Immature natural killer cell (primary cell): ENCODE measurements at places on chromosomes 2 and 18. TPM values are rescaled to one million over a fixed set of nuclear protein-coding genes. Genes with fewer than 3 reads are reported as not detected.

The KLHL30 gene
- not detected for polyA plus RNA-seq

The MAP3K19 gene
- polyA plus RNA-seq = not detected

The DOK6 gene
- 0.30 TPM for polyA plus RNA-seq

The IMPACT gene
- 9.3 TPM for polyA plus RNA-seq

The LCT gene
- not detected for polyA plus RNA-seq

The SLC4A5 gene
- not detected for polyA plus RNA-seq

The SIX3 gene
- not detected for polyA plus RNA-seq

The ACAA2 gene
- 181 TPM for polyA plus RNA-seq

The MAL gene
- 1.6 TPM for polyA plus RNA-seq

GRCh38 chr2:237097326-237097910 lies 11.7 kb downstream of the COPS8 start:
- H3K27ac ChIP-seq = no peak overlapping the region
- H3K4me3 ChIP-seq = no peak overlapping the region
- peaks cover 3% of the 10 kb centered on the region for H3K27me3 ChIP-seq
- DNase-seq = no peak
- peaks cover 67% of the 10 kb centered on the region for H3K36me3 ChIP-seq

DNA sequence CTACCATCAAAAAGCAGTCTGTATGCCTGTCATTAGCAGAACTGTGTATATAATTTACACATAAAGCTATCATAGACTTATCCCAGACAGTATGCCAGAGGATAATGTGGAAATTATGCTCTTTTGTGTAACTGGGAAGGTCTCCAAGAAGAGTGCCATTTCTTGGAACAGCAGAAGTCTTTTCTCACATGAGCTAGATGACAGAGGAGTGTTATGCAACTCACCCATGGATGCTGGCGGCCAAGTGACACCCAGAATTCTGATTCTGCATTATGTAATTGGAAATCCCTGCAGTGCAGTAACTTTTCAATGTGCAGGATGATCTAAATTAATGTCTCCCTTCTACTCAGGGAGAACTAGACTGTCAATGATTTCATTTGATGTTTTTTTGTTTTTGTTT lies 160.0 kb downstream of the UBE2E3 start:
- H3K36me3 ChIP-seq = peaks cover 13% of the 10 kb centered on the region
- peaks cover 3% of the 10 kb centered on the region for H3K27me3 ChIP-seq
- no peak for DNase-seq
- peaks cover 65% of the 10 kb centered on the region for H3K4me1 ChIP-seq
- peak overlapping the region; percentile 90 for H3K27ac ChIP-seq

DNA sequence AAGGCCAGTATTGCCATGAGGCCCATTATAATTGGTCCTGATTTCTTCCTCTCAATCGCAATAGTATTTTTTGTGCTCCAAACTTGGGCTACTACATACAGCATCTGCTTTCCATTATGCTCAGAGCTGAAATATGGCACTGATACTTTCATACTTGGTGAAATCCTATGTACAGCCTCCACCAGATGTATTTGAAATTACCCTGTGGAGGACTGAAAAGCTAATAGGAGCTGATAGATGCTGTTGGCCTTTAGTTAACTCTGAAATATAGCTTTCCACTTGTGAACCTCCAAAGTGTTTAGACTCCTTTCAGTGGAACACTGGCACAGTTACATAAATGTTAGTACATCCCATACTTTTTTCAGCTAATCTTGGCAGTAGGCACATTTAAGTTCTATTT lies 205.7 kb downstream of the NEDD4L start:
- H3K36me3 ChIP-seq = no peaks in the 10 kb centered on the region
- DNase-seq = no peak
- no peak overlapping the region for H3K4me3 ChIP-seq
- no peak overlapping the region for H3K27ac ChIP-seq

GRCh38 chr2:18625563-18625962 lies 36.2 kb upstream of the NT5C1B start:
- peaks cover 2% of the 10 kb centered on the region for H3K36me3 ChIP-seq
- no peak overlapping the region for H3K27ac ChIP-seq
- H3K27me3 ChIP-seq = no peaks in the 10 kb centered on the region
- DNase-seq = no peak
- H3K4me1 ChIP-seq = no peaks in the 10 kb centered on the region

DNA sequence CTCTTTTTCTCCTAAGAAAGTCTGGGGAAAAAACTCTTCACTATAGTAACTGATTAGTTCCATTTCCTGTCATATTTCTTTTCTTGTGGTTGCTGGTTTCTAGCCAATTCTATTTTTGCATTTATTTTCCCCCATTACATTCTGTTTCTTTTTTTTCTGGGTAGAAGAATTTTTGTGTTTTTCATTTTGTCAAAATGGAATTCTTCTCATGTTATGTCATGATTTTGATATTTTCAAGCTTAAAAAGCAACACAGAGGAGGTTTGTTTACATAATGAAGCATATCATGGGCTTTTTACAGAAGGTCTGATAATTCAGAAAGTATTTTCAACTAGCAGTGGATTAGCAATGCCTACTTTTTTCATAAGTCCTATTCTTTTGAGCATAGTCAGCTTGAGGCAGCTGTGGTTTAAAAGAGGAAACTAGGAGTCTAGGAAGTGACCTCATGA lies 102.0 kb downstream of the MAP2 start:
- no peak overlapping the region for H3K4me3 ChIP-seq
- H3K4me1 ChIP-seq = peaks cover 20% of the 10 kb centered on the region
- no peak for DNase-seq
- H3K27ac ChIP-seq = no peak overlapping the region
- H3K27me3 ChIP-seq = no peaks in the 10 kb centered on the region

GRCh38 chr2:160471950-160472349 lies 21.7 kb downstream of the RBMS1 start:
- no peaks in the 10 kb centered on the region for H3K4me1 ChIP-seq
- DNase-seq = no peak
- H3K27me3 ChIP-seq = peaks cover 5% of the 10 kb centered on the region
- H3K36me3 ChIP-seq = no peaks in the 10 kb centered on the region
- no peak overlapping the region for H3K4me3 ChIP-seq

DNA sequence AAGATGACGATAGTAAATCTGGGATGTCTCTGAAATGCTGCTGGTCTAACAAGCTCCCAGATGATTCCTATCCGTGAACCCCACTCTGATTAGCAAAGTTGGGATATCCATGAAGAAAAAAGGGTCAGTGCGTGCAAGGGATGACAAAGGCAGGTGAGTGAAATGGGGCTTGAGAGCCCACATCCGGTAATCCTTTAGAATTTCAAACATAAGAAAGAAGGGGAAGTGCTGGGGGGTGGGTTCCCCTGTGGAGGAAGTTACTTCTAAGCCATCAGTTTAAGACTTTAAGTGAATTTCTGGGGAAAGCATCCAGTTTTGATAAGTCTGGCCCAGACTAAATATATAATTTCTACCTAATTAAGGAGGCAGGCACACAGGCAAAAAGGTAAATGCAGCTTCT lies 209.5 kb downstream of the DPP10 start:
- H3K27ac ChIP-seq = no peak overlapping the region
- no peaks in the 10 kb centered on the region for H3K36me3 ChIP-seq
- DNase-seq = no peak
- no peaks in the 10 kb centered on the region for H3K4me1 ChIP-seq
- H3K4me3 ChIP-seq = no peak overlapping the region

GRCh38 chr2:108921096-108922030 lies 67.7 kb downstream of the EDAR start:
- no peaks in the 10 kb centered on the region for H3K4me1 ChIP-seq
- H3K27ac ChIP-seq = no peak overlapping the region
- no peak for DNase-seq
- no peak overlapping the region for H3K4me3 ChIP-seq

DNA sequence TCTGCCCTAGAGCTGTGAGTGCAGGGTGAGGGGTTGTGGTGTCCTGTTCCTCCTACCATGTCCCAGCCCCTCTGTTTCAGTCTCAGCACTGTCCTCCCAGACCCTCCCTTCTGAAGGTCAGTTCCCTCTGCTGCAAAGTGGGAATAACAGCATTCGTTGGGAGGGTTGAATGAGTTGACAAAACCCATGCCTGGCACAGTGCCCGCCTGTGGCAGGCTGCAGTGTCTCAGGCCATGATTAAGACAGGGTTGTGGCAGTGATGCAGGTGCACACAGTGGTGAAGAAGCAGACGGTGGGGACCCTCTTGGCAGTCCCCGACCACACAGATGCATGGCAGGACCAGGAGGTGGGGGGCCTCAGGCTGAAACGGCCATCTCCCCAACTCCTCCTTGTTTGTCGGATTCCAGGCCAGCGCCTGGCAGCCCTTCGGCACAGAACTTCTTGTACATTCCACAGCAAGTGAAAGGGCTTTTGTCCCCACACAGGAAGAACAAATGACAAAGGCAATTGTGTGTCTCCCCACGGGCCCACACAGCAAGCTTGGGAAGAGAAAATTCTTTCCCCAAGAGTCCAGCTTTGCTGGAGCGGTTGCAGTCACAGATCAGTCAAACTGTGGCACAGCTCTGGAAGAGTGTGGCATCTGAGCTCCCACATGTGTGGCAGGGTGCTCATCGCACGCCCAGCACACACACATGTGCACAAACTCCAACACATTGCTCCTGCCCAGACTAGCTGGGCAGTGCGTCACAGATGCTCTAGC lies 92.0 kb upstream of the MSH2 start:
- H3K4me1 ChIP-seq = peaks cover 6% of the 10 kb centered on the region
- no peaks in the 10 kb centered on the region for H3K36me3 ChIP-seq
- H3K27me3 ChIP-seq = peaks cover 1% of the 10 kb centered on the region
- H3K27ac ChIP-seq = peak overlapping the region; percentile 67
- H3K4me3 ChIP-seq = no peak overlapping the region
- no peak for DNase-seq

DNA sequence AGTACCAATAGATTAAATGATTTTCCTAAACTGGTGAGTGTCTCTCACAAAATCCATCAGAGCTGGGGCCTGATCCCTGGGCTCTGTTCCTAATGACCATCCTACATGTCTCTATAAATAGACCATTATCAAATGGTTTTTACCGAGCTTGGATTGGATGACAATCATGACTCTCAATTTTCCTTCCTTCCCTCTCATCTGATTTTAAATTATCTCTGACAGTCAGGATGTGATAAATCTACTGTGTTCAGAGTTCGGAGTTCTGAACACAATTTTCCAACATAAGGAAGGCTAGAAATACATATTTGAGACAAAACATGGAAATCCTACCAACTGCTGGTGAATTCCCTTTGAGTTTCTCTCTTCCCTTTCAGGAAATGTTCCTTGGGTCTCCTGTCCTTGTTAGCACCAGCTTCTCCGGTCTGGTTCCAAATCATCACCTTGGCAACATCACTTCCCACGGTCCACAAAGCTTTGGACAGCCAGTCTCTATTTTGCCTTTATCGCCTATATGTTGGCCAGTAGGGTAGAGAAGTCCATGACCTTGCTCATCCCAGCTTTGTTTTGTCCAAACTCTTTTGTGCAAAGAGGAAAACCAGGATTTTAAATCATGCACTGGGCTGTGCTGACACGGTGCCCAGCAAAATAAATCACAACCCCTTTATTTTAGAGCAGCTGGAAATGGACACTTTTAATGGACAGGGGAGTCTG lies 139.6 kb upstream of the ITGA6 start:
- H3K4me1 ChIP-seq = no peaks in the 10 kb centered on the region
- no peaks in the 10 kb centered on the region for H3K36me3 ChIP-seq
- H3K27ac ChIP-seq = no peak overlapping the region

GRCh38 chr2:181573140-181573736 lies 83.7 kb downstream of the CERKL start:
- DNase-seq = no peak
- H3K27ac ChIP-seq = no peak overlapping the region

DNA sequence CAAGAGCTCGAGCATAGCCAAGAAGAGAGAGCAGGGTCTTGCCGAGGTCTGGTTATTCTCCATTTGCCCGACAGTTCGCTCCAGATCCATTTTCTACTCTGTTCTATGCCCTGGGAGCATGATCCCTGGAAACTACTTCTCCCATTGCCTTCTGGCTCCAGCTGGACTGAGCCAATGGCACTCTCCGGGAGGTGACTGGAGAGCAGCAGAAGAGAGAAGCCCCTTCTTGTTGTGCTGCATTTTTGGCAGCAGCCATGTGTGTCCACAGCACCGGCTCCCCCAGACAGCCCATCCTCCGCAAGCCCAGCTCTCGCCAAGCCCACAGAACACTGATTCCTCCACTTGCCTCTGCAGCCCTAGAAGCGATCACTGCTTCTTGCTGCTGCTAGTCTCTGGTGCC lies 345.5 kb downstream of the TNS1 start:
- H3K4me3 ChIP-seq = no peak overlapping the region
- peaks cover 9% of the 10 kb centered on the region for H3K4me1 ChIP-seq
- H3K36me3 ChIP-seq = no peaks in the 10 kb centered on the region
- H3K27ac ChIP-seq = no peak overlapping the region
- DNase-seq = no peak

DNA sequence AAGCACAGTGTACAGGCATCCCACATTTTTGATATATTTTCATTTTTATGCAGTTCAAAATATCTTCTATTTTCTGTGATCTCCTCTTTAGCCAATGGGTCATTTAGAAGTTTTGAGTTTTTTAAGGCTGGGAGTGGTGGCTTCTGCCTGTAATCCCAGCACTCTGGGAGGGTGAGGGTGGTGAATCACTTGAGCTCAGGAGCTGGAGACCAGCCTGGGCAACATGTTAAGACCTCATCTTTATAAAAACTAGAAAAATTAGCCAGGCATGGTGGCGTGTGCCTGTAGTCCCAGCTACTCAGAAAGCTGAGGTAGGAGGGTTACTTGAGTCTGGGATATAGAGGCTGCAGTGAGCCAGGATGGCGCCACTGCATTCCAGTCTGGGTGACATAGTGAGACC lies 17.8 kb downstream of the UBR3 start:
- no peaks in the 10 kb centered on the region for H3K27me3 ChIP-seq
- no peak overlapping the region for H3K4me3 ChIP-seq
- DNase-seq = no peak
- peaks cover 3% of the 10 kb centered on the region for H3K36me3 ChIP-seq

DNA sequence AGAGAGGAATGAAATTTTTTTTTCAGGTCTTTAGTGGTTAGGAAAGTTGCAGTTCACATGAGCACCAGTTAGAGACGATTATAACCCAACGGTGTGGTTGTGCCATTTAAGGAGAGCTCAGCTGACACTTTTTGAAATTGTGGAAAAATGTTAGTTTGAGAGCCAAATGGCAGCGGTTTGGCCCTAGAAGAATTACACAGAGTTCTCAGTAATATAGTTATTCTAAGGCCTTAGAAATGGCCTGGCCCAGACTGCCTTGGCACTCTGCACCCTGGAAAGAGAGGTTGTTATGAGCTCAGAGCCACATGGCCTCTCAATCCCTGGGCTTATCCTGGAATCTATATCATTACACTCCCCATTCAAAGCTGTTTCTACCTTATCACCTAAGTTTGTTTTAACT lies 117.4 kb downstream of the RHBDD1 start:
- DNase-seq = no peak
- no peaks in the 10 kb centered on the region for H3K27me3 ChIP-seq
- H3K27ac ChIP-seq = no peak overlapping the region
- peaks cover 19% of the 10 kb centered on the region for H3K36me3 ChIP-seq

- no peak overlapping the region for H3K27ac ChIP-seq
- H3K4me1 ChIP-seq = peaks cover 73% of the 10 kb centered on the region
- H3K4me3 ChIP-seq = peak overlapping the region; percentile 81
- peaks cover 53% of the 10 kb centered on the region for H3K27me3 ChIP-seq
- no peak for DNase-seq
- no peaks in the 10 kb centered on the region for H3K36me3 ChIP-seq
These were observed 1.2 kb downstream of the BCL11A start for GRCh38 chr2:60552078-60552850.
